ENCODE measurements at places on chromosomes 7 and 10.

DNA sequence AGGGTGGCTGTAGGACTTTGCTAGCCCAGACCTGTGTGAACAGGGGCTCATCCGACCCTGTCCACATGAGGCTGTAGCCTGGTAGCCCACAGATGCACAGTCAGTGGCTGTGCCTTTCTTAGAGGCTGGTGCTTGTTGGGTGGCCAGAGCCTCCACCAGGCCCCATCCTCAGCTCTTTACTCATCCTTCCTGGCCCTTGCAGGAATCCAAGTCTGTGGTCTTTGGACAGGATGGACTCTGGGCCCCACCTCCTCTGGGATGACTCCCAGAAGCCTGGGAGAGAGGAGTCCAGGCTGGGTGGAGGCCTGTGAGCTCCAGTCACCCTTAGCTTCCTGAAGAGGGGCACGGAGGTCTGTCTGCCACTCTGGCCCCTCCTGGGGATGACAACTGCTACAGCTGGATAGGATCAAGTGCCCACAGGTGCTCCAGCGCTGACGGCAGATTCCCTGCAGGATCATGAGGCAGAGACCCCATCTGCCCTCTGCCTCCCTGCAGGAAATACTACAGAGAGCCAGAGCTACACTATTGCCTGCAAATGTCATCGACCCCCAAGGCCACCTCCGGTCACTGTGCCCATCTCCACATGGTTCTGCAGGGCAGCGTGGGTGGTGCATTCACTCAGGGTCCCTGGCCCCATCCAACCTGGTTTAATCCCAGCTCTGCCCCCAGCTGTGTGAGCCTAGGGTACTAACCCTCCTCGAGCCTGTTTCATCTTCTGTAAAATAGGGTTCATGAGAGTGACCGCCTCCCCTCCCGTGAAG is 114.5 kb downstream of the PTPN20 start:
- no peak for DNase-seq

DNA sequence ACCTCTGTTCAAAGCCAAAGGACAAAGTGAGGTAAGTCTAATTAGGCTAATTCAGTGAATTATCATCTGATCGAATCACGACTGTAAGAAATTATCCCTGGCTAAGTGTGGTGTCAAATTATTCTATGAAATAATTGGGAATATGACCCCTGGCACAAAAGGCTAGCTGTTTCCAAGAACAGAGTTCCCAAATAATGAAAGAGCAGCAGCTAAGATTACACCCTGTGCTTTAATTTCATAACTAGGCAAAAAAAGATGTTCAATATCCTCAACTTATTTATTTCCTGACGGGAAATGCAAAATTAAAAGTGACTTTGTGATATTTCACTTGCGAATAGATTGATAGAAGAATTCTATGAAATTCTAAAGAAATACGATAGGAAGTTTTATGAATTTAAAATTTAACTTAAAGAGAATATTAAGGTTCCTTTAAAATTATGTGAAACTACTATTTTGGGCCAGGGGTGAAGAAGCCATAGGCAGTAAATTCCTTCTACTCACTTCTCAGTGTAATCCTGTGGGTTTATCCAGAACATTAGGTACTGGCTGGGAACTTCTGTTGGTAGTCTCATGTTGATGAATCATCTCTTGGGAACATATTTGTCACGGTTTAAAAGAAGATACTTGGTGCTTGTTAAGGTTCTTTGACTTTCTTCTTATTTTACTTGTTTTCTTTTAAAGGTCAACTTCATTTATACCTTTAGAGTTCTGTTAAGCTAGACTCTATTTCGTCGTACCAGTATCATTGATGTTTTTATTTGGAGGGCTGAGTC is 148.5 kb downstream of the POLR1F start:
- no peak for DNase-seq

DNA sequence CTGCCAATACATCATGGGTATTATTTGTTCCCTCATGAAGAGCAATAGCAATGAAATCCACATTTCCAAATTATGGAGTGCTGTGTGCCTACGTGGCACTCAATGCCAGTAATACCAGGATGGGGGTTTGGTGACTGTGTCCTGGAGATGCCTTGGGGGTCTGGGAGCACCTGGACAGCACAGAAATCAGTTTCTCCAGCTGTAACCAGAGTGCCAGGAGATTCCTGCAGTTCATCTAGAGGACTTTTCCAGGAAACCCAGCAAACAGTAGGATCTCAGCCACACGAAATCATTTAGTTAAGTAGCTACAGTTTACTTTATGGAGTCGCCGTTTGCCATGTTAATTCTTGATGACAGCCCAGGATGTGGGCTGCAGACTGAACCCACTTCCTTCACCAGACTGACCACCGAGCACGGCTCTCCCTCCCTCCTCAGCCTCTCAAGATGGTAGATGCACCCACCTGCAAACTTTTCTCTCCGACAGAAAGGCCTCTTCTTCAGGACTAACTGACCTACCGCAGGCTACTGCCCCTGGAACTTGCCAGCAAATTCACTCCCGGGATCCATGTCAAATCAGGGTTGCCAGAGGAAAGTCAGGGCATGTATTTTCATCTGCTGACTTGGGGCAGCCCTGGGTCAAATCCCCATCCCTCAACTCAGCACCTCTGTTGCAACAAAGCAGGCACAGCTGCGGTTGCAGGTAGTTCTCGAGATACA is 30.3 kb downstream of the MKI67 start:
- DNase-seq, result no peak

GRCh38 chr10:72386916-72387586 is 32.3 kb upstream of the DNAJB12 start:
- DNase-seq, result no peak

GRCh38 chr10:130747946-130748345 is 563.6 kb downstream of the TCERG1L start:
- DNase-seq, result no peak

DNA sequence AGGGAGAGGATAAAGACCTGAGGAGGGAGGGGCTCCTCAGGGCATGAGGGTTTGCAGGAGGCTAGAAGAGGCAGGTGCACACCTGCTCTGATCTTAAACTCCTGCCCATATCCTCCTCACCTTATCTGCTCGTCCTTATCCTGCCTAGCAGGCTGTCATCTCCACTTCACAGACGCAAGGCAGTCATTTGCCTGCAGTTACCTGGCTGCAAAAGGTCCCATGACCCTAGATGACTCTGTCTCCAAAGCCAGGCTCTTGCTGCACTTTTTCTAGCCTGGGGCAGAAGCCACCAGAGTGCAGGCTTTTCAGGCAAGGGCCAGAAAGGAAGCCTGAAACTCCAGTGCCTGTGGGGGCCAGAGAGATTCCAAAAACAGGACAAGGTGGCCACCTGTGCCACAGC is 1.7 kb upstream of the ZNF853 start:
- no peak for DNase-seq

GRCh38 chr7:44508328-44509030 is 18.0 kb upstream of the NUDCD3 start:
- DNase-seq, result no peak

DNA sequence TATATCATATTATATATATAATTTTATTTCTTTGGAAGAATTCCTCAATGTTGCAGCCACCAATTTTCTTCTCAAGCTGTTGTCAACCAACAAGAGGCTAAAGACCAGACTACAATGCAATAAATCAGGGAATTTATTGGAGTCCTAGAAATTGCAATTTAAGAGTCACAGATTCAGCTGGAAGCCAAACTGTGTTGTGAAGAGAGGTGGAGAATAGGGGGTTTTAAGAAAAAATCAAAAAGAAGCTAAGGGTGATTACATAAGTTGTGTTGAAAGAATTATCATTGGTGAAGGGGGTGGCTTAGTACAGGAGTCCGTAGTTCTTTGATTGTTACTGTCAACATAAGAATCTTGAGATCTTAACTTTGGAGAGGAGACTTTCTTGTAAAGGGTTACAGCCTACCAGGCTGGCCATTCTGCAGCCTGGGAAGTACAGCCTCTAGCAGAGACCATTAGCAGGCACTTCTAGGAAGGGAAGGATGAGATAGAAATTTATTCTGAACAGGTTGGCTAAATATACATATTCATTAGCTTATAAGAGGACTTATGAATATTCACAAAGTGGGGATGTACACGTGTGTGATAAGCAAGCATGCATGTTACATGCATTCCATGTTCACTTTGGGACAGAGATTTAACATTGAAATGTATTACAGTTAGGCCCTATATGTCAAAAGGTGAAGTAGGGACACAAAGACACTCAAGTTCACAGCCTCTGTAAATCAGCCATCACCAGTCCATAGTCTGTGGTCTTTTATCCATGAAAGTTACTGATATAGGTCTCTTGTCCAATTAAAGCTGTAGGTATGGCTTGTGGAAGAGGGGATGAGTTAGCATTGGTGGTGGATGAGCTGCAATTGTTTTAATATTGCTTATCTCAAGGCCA is 8.3 kb upstream of the TMEM168 start:
- DNase-seq, result no peak

DNA sequence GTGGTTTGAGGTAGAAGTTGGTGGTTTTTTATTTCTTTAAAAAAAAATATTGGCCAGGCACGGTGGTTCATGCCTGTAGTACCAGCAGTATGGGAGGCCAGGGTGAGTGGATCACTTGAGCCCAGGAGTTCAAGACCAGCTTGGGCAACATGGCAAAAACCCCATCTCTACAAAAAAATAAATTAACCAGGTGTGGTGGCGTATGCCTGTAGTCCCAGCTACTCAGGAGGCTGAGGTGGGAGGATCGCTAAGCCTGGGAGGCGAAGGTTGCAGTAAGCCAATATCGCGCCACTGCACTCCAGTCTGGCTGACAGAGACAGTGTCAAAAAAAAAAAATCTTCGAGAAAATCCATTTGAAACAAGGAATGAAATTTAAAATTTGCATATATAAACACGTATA is 1.1 kb downstream of the IL2RA start:
- no peak for DNase-seq

DNA sequence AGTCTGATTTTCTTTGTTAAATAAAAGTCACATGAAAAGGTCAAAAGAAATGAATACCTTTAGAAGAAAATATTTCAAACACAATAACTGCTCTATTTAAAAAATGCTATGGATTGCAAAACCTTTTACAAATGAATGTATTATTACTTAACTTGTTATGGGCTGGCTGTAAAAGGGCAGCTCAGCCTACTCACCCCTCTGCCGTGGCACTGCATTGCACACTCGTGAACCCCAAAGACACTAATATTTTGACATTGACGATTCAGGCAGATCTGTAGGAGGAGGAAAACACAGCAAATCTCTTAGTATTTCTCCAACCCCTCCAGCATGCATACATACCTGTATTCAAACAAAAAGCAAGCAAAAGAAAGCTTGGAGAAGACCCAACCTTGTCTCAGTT is 149.5 kb downstream of the FANK1 start:
- DNase-seq, result no peak

DNA sequence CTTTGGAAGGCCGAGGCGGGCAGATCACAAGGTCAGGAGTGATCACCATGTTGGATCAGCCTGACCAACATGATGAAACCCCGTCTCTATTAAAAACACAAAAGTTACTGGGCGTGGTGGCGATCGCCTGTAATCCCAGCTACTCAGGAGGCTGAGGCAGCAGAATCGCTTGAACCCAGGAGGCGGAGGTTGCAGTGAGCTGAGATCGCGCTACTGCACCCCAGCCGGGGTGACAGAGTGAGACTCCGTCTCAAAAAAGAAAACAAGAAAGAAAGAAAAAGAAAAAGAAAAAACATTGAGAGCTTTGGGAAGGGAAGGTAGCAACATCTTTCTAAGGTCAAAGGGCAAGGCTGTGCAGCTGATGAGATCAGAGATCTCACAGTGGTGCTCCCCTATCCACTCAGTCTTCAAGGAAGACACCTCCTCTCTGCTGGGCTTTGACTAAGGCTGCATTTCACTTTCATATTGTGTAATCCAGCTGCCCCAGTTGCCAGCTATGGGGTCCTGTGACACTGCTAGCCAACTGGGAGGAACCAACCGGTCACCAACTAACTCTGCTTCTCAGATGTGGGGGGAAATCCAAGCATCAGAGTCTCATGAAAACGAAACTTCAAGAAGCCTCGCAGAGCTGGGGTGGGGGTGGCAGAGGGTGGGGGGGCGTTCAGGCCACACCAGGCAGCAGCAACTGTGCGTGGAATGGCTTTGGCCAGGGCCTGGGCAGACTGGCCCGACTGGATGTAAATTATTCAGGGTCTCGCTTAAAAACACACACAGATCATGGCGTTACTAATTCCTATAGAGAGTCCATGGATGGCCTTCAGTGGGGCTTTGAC is 1.5 kb downstream of the IL15RA start:
- no peak for DNase-seq

Data from nucleus accumbens (tissue), 56 donors.